ENCODE measurements at places on chromosomes 2 and 18. TPM values are rescaled to one million over a fixed set of nuclear protein-coding genes. Genes with fewer than 3 reads are reported as not detected.

REG3G gene
- total RNA-seq, result not detected

CFC1 gene
- not detected for total RNA-seq

ADD2 gene
- under 0.01 TPM for total RNA-seq

PAX8 gene
- total RNA-seq, result 2.1 TPM

GRCh38 chr2:188199716-188200128 lies 92.0 kb upstream of the GULP1 start:
- H3K27me3 ChIP-seq, result no peaks in the 10 kb centered on the region
- no peaks in the 10 kb centered on the region for H3K36me3 ChIP-seq
- peak overlapping the region; percentile 46 for H3K4me3 ChIP-seq
- peak; percentile 84 for DNase-seq

- H3K4me1 ChIP-seq, result peaks cover 56% of the 10 kb centered on the region
- H3K27me3 ChIP-seq, result no peaks in the 10 kb centered on the region
- H3K36me3 ChIP-seq, result peaks cover 45% of the 10 kb centered on the region
- peak overlapping the region; percentile 56 for H3K27ac ChIP-seq
Measured at GRCh38 chr18:54162431-54162830, 62.0 kb downstream of the MBD2 start.

DNA sequence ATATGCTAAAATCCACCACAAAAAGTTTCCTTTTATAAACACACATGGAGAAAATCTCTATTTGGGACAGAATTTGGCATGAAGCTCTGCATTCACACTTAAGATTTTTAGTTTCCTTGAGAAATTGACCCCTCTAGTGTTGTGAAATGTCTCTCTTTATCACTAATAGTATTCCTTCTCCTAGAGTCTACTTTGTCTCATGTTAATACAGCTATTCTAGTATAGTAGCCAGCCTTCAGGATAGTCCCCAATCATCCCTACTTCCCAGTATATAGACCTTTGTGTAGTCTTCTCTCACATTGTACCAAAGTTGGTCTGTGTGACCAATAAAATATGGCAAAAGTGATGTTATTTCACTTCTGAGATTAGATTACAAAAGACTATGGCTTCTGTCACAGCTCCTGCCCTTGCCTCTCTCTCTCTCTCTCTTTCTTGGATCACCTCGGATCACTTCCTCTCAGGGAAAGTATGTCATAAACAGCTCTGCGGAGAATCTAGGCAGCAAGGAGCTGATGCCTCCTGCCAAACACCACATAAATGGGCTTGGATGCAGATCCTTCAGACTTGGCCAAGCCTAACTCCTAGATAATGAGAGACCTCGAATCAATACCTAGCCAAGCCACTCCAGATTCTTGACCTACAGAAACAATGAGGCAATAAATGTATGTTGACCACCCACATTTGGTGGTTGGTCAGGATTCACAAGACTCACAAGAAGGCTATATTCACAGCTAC lies 59.7 kb upstream of the NABP1 start:
- no peak overlapping the region for H3K4me3 ChIP-seq
- DNase-seq, result no peak
- H3K27ac ChIP-seq, result no peak overlapping the region
- peaks cover 24% of the 10 kb centered on the region for H3K4me1 ChIP-seq
- H3K27me3 ChIP-seq, result no peaks in the 10 kb centered on the region
- H3K36me3 ChIP-seq, result no peaks in the 10 kb centered on the region

GRCh38 chr18:35084494-35085449 lies 43.6 kb downstream of the MAPRE2 start:
- no peak for DNase-seq
- no peaks in the 10 kb centered on the region for H3K27me3 ChIP-seq
- no peak overlapping the region for H3K4me3 ChIP-seq
- no peaks in the 10 kb centered on the region for H3K36me3 ChIP-seq
- H3K27ac ChIP-seq, result no peak overlapping the region
- peaks cover 15% of the 10 kb centered on the region for H3K4me1 ChIP-seq

DNA sequence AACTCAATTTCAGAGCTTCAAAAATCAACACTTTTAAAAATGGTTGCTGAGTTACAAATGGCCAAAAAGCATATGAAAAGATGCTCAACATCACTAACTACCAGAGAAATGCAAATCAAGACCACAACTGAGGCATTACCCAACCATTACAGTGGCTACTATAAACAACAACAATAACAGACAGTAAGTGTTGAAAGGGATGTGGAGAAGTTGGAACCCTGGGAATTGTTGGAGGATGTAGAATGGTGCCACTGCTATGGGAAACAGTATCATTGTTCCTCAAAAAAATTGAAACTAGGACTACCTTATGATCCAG lies 173.3 kb upstream of the SPRED2 start:
- 0 out of 2 replicates have a peak, but pooled peaks cover 3% of the 10 kb centered on the region for H3K4me1 ChIP-seq
- no peaks in the 10 kb centered on the region for H3K27me3 ChIP-seq
- H3K36me3 ChIP-seq, result no peaks in the 10 kb centered on the region

DNA sequence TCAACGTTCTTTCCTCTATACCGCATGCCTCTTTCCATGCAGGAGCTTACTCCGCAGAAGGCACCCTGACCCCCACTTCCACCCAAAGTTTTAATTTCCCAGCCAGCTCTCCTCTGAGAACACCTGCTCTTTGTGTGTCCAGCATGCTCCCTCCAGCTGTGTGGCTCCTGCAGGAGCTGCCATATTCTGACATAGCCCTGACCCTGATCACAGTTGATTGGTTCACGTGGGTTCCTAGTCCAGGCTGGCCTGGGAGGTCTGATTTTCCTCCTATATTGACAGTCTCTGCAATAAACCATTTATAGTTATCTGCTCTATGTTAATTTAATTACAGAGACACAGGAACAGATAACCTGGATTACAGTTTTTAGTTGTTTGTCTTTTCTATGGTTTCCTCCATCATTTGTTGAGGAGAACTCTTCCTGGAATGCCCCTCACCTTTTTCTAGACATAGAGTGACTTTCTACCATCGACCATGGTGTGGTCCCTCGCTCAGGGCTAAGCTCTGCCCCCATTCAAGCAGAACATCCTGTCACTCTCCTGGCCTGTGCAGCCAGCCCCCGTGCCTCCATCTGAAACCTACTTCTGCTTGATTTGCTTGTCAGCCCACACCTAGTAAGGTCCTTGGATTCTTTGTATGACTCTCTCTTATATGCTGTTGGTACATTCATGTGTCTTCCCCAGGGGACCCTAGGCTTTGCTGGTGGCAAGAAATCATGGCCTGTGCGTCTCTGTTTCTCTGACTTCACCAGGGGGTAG lies 231.5 kb downstream of the LPIN1 start:
- no peaks in the 10 kb centered on the region for H3K36me3 ChIP-seq
- no peaks in the 10 kb centered on the region for H3K4me1 ChIP-seq
- no peak overlapping the region for H3K27ac ChIP-seq
- H3K4me3 ChIP-seq, result no peak overlapping the region
- H3K27me3 ChIP-seq, result peaks cover 8% of the 10 kb centered on the region
- no peak for DNase-seq
